ENCODE measurements at places on chromosomes 5 and 9.

- DNase-seq: no peak
These were observed 37.0 kb downstream of the DMRTA1 start for GRCh38 chr9:22483528-22484070.

GRCh38 chr5:53430618-53431252 lies 49.7 kb upstream of the FST start:
- no peak for DNase-seq

DNA sequence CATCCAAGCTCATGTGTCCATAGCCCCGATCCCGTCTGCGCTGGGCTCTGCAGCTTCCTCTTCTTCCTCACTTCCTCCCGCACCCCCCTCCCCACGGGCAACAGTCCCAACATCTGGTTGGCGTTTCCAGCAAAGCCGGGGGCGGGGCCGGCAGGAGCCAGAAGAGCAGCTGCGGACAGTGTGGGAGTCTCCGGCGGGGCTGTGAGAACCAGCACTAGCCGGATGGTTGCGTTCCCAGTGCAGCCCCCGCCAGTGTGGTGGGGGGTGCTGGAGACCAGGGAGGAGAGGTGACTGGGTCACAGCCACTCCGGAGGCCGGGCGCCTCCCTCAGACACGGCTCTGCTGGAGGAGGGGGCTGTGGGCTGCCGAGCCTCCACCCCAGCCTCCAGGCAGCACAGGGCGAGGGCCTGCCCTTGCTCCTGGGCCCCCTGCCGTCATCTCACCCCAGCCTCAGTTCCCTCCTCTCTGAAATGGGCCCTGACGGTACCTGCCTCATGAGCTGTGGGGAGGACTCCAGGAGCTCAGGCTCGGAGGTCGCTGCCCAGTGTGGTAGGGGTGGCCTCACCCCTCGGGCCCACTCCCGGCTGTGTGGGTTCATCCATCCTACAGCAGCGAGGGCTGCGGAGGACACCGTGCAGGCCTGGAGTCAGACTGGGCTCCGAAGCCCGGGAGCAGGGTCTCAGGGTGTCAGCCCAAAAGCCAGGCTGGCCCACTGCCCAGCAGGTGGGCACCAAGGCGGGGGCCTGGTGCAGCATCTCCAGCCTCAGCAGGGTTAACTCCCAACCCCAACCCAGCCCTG lies 41.5 kb upstream of the NOTCH1 start:
- DNase-seq: no peak

GRCh38 chr9:20476912-20477521 lies 145.3 kb downstream of the MLLT3 start:
- DNase-seq: no peak

DNA sequence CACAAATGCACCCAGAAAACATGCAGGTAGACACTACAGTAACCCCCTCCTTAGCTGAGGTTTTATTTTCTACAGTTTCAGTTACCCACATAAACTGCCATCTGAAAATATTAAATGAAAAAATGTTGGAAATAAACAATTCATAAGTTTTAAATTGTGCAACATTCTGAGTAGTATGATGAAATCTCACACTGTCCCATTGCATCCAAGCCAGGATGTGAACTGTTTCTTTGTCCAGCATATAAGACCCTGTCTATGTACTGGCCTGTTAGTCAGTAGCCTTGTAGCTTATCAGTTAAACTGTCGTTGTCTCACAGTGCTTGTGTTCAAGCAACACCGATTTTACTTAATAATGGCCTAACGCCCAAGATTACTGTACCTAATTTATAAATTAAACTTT lies 630.5 kb downstream of the ANXA1 start:
- no peak for DNase-seq

- DNase-seq: no peak
These were observed 78.4 kb upstream of the ATP10B start for GRCh38 chr5:160930406-160930805.

DNA sequence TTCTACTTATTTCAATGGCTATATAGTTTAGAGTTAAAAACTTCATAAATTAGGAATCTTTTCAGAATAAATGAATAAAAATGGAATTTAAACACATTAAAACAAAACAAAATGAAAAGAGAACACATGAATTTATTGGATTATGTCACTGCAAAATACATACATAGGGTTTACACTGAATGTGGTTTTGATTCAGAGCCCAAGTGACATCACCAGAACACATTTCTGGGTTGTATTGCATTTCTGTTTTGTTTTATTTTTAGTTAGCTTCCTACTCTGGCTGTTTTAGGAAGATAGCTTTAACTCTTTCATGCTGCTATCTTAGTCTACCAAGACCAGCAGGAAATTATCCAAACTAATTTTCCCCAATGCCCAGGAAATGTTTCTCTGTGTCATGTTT lies 1935.0 kb downstream of the EFNA5 start:
- no peak for DNase-seq

GRCh38 chr5:157271740-157272271 lies 5.9 kb downstream of the CYFIP2 start:
- DNase-seq: no peak

DNA sequence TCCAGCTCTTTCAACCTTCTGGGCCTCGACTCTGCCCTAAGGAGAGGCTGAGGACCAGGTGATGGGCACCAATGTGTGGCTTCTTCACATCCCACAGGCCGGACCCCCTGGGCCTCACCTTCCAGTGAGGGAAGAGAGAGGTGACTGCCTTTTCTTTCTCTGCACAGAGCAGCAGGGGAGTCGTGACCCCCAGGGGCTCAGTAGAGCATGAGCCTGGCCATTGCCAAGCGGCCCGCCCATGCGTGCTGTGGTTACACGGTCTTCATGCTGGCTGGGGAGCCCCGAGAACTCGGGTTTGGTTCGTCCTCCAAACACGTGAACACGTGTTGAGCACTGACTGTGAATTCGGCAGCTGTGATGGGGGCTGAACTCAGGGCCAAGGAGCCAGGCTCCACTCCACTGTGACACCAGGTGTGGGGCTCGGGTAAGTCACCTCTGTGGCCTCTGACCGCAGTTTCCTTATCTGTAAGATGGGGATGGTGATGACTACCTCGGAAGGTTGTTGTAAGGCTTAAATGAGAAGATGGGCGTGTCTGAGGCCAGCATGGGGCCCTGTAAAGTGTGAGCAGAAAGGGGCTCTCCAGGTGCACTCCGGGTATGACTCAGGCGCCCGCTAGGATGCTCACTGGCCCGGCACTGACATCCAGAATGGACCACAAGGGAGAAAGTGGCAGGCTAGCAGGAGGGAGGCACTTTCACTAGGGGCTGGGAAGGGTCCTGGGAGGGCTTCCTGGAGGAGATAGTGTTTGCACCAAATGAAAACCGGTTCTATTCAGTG lies 13.4 kb upstream of the GRHPR start:
- no peak for DNase-seq

DNA sequence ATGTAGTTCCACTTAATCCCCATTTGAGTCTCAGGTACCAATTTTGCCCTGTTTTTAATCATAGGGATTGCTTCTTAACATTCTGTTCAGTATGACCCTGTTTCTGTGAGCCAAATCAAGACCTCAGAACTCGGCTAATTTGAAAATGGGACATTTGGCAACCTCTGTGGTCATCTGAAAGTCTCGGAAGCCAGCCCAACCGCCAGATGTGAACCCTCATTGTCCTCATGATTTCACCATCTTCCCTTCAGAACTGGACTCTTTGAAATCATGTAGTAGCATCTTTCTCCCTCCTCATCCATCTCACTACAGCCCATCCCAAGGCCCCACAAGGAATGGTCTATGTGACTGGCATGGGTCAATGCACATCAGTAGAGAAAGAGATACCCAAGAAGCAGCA lies 88.9 kb downstream of the S1PR3 start:
- DNase-seq: no peak

GRCh38 chr5:96871686-96872085 lies 4.6 kb upstream of the ERAP2 start:
- DNase-seq: no peak

- DNase-seq: no peak
These were observed 173.5 kb upstream of the NREP start for GRCh38 chr5:111930449-111930848.

DNA sequence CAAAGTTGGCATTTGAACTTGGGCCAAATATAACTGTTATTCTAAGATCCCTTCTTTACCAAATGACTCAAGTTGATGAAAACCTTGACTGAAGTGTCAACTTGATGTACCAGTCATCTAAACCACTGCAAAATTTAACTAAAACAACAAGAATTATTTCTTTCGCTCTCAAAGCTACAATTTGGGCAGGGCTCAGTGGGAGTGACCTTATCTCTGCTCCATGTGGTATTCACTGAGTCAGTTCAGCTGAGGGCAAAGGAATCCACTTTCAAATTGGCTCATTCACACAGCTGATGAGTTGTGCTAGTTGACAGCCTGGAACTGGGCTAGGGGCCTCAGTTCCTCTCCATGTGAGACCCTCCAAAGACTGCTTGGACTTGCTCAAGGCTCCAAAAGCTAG lies 166.3 kb downstream of the RORB start:
- DNase-seq: no peak

DNA sequence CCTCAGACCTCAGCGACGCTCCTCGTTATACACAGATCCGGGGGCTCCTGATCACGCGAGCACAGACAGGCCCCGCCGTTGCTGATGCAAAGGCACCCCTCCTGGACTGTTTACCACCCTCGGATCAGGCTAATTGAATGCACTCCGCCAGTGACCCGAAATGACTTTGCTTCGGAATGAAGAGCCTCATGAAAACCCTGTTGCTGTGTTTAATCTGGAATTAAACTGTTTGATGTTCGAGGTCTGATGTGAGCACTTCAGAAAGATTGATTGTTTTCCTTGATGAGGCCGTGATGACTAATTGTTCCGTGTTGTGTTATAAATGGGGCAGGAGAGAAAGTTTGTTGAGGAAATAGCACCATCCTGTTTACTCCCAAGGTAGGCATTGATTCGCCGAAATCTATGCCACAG lies 190.5 kb upstream of the PPP1R26 start:
- DNase-seq: no peak

DNA sequence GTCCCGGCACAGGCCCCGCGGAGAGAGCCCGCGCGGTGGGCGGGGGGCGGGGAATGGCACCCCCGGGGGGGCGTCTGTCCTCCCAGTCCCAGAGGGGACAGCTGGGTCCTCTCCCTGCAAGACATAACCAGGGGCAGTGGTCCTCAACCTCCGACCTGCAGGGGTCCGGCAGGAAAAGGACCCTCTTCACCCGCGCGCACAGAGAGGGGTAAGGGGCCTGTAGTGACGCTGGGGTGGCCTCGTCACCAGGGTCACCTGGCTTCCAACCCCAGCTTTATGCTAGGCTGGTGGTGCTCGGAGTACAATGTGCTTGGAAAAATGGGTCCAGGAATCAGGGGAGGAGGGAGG lies 34.2 kb downstream of the LHX2 start:
- DNase-seq: peak; percentile 16

GRCh38 chr9:23771746-23772384 lies 54.2 kb downstream of the ELAVL2 start:
- DNase-seq: no peak

DNA sequence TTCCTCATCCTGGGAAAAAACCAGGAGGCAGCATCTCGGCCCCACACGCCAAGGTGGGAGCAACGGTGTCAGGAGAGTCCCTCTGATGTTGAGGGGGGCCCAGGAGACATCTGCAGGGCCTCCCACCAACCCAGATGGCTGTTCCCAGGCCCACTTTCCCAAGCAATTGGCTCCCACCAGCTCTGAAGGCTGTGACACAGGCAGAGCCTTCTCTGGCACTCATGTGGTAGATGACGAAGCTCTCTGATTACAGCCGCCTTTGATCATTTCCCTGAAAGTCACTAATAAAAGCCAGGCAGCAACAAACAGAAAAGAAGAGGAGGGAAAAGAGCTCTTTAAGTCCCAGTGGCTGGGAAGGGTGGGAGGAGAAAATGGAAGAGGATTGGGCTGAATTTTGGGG lies 226.5 kb downstream of the CDK5RAP2 start:
- DNase-seq: no peak

- DNase-seq: no peak
These were observed 2.5 kb downstream of the DOK3 start for GRCh38 chr5:177507165-177507564.

- no peak for DNase-seq
These were observed 56.6 kb downstream of the CAMSAP1 start for GRCh38 chr9:135850737-135851136.

GRCh38 chr9:107932601-107933000 lies 443.0 kb upstream of the KLF4 start:
- DNase-seq: no peak

DNA sequence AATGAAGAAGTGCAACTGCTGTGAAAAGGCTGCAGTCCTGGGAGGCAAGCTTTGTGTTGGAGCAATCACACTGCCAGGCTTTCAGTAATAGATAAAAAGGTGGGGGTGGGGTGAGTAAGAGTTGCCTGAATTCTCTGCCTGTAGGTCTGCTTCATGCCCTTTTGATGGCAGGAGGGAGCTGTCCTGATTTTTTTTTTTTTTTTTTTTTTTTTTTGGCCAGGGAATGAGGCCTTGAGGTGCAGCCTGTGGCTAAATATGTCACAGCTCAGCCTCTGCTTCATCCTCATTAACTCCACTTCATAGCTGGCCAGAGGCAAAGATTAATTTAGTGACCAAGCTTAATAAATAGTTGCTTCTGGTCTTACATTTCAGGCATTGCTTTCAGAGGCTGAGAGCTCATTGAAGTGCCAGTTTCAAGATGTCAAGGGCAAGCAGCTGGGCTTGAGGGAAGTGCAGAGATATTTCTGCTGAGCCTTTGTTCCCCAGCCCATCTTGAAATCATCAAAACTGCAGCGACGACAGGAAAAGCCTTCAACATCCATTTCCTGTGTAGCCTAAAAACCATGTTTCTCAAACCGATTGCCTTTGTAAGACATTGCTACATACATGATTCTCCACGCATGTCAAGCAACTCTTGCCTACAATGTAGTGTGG lies 134.7 kb downstream of the MACIR start:
- DNase-seq: no peak

DNA sequence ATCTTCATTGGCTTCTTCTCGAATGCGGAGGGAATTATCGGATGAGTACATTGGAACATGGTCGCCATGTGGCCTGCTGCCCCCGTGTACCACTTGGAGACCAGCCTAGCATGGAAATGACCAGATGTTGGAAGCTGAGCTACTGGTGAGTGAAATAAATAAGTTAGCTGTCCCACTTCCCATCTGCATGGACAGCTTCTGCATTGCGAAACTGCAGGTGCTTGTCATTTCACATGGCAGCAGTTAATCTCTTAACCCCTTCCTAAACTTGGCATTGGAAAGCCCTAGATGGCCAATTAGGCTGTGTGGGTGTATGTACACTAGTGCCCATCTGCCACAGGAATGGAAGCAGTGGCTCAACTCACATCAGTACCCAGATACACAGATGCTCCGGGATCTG lies 246.6 kb upstream of the IL12B start:
- DNase-seq: no peak

- DNase-seq: no peak
These were observed 99.0 kb upstream of the FBN2 start for GRCh38 chr5:128637031-128637430.

- peak; percentile 42 for DNase-seq
These were observed 158.1 kb downstream of the C9orf152 start for GRCh38 chr9:110049699-110050450.

- no peak for DNase-seq
These were observed 57.8 kb upstream of the TRPM3 start for GRCh38 chr9:71179183-71179582.

DNA sequence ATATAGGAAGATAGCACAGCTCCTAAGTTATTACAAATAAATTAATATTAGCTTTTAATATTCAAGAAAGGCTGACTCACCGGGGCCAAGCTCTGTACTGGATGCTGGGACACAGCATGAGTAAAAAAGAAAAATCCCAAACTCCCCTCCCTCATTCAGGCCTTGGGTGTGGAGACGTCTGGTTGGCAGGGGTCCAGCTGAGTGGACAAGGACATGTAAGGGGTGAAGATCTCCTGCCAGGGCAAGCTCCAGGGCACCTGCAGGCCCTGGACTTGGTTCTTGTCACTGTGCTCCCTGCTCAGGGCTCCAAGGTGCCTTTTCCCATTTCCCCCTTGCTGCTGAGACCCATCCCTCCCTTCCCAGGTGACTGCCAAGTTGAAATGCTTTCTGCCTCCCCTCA lies 388.5 kb downstream of the ENC1 start:
- DNase-seq: no peak

All from posterior cingulate gyrus (tissue), 11 donors.